Forelimb muscle (tissue), 1 donor: ENCODE measurements at places on chromosomes 6 and 20. TPM values are rescaled to one million over a fixed set of nuclear protein-coding genes. Genes with fewer than 3 reads are reported as not detected.

Gene CDYL
- 16.3 TPM for polyA plus RNA-seq

DNA sequence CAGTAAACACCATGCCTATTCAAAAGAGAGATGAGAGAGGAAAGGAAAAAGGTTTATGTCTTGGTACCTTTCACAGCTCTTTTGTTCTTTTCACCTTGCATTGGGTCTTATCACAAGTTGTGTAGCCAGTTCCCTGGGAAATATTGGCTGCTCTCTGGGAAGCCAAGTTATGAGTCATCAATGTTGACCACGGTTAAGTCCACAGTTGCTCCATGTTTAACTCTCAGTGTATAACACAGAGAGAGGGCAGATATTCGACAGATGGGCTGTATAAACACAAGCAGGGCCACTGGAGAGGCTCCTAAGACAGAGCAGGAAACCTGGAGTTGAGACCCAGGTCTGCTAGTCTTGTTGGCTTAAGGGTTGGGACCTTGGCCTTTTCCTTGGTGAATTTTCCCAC is 718.6 kb downstream of the QKI start:
- no peak for DNase-seq

- no peak for DNase-seq
Observed at GRCh38 chr20:1997483-1998192, 3.8 kb upstream of the PDYN start.

Gene OVOL2
- not detected for polyA plus RNA-seq

Gene PRR18
- 1.1 TPM for polyA plus RNA-seq

Gene WFDC5
- not detected for polyA plus RNA-seq

- no peak for DNase-seq
Observed at GRCh38 chr6:129749749-129750120, 39.8 kb upstream of the ARHGAP18 start.

GRCh38 chr20:4569865-4570264 is 151.8 kb upstream of the PRND start:
- DNase-seq, result no peak

- DNase-seq, result no peak
Observed at GRCh38 chr6:115618256-115618655, 442.4 kb downstream of the FRK start.

Gene C20orf96
- polyA plus RNA-seq, result 11.3 TPM

DNA sequence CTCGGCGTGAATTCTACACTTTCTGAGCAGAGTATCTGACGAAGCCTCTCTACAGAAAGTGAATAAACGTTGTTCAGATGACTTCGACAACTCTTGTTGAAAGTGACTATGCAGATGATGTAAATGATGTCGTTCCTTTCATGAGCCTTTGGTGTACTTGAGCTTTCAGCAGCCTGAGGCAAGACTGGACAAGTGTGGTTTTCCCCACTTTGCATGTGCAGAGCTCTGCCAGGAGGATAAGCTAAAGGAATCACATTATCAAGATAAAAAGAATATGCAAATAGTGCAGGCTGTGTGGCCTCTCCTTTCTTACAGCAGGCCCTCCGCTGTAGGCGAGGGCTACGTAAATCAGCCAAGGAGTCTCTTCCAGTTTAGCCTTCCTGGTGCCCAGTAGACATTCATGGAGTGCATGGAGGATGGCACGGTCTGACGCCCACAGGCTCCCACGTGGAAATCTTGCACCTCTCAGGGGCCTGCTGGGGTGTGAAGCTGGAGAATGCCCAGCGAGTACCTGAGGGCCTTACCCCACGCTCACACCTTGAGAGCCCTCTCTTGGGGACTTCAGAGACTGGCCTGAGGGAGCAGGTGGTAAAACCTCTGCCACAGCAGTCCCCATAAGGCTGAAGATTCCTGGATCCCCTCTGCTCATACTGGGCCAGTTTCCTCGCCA is 54.9 kb downstream of the RPP40 start:
- DNase-seq, result no peak

GRCh38 chr20:41183831-41184230 is 46.5 kb downstream of the PLCG1 start:
- no peak for DNase-seq

Gene PRL
- polyA plus RNA-seq, result 0.76 TPM

Gene TINAG
- polyA plus RNA-seq, result not detected

Gene SLC22A23
- 2.4 TPM for polyA plus RNA-seq

DNA sequence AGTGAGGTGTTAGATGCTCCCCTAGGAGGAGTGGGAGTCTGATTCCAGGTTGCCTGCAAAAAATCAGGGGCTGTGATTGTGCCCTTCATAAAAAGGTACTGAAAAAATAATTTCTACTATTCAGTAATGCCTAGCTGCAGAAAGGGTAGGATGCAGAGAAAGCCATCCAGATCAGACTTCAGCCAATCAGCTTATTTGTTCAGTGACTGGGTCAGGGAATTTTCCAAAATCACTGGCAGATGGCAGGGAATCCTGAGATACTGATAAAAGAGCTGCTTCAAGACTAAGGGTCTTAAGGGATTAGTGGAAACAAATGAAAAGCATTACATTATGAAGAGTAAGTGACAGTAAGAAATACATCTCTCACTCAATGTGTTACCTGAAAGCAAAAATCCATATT is 42.8 kb upstream of the MTRF1L start:
- DNase-seq, result no peak

- DNase-seq, result no peak
Observed at GRCh38 chr20:44715499-44716308, 535 bp downstream of the CCN5 start.

DNA sequence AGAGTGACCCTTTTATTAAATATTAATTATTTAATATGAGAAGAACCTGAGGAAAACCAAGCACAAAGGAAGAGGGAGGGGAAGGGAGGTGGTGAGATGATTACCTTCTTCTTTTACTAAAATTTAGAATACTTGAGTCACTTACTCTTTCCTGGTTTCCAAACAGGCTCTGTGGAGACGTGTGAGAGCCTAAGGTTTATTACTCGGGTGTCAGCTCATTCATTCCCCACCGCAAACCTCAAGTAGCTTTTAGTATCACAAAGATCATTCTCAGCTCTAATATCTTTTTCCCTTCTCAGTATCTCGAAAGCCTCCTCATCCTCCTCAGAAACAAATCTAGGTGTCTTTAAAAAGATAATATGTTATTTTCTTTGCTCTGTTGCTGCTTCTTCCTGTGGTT is 497.2 kb upstream of the JARID2 start:
- DNase-seq, result no peak

Gene TPMT
- 5.4 TPM for polyA plus RNA-seq

DNA sequence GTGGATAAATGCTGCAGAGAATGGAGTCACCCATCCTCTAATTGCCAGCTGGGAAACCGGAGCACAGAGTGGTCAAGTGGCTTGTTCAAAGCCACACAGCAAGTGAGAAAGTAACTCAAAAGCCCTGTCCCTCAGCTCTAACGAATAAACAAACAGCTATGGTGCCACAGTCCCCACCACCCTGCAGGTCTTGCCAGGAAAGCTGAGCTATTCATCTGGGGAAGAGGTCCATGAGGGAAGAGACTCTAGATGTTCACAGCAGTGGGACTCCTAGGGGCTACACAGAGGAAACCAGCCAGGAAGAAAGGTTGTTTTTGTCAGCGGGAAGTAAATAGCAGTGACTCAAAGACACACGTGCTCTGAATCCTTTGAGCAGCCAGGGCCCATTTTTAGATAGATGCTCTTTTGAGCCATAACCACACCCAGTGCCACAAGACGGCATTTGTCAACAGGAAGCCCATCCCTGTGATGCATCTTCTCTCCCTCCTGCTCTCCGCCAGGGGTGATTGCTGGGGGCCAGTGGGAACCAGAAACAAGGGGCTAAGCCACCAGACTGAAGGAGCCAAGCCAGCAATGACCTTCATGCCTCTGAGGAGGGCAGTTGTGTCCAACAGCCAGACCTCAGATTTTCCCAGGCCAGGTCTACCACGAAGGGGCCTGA is 32.4 kb upstream of the TCP11 start:
- no peak for DNase-seq

Gene PAX1
- 1.9 TPM for polyA plus RNA-seq

GRCh38 chr6:44265007-44265721 is at the start of gene NFKBIE:
TSS of gene NFKBIE (minus strand) at chr6:44265551. CDS start at chr6:44265346, 205 bp downstream.
- DNase-seq, result no peak

DNA sequence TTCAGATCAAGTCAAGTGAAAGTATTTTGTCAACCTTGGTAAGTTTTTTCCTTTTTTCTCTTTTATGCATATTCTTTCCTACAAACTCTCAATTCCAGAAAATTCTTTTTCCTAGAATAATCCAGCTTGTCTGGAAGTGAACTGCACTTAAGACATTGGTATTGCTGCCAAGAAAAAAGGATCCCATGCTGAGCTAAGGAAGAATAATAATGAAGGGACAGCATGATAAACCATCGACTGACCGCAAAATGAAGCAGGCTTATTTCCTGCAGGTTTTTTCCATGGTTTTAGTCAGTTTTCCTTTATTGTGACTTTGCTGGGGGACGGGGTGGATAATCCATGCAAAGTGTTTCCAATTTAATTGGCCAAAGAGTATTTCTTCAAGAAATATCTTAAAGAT is 857.6 kb upstream of the SLC35B3 start:
- no peak for DNase-seq

GRCh38 chr6:3455569-3456394 is 1.1 kb downstream of the SLC22A23 start:
- DNase-seq, result no peak

DNA sequence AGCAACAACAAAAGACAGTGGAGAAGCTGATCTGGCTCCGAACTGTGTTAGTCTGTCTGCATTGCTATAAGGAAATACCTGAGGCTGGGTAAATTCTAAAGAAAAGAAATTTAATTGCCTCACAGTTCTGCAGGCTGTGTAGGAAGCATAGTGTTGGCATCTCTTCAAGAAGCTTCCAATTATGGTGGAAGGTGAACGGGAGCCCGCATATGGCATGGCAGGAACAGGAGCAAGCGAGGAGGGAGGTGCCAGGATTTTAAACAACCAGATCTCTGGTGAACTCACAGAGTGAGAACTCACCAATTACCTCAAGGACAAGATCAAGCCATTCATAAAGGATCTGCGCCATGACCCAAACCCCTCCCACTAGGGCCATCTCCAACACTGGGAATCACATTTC is 293.5 kb downstream of the SMOC2 start:
- no peak for DNase-seq

DNA sequence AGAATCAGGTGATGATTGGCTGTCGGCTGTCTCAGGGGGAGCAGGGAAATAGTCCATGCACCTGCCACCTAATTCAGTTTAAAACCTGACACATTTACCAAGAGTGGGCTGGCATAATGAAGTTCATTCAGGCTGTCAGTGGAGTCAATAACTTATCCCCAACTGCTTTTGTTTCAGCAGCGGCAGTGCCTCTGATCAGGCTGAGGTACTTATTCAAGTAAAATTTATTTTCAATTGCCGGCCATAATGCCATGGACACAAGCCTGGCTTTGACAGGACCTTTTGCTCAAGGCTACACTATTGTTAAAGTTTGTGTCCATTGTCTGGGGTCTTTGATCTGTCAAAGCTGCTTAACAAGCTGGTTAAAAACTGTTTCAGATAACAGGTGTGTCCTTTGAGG is 20.6 kb downstream of the OLIG3 start:
- no peak for DNase-seq

Gene PTK6
- 0.34 TPM for polyA plus RNA-seq
